ENCODE measurements at places on chromosomes 12 and 14.

DNA sequence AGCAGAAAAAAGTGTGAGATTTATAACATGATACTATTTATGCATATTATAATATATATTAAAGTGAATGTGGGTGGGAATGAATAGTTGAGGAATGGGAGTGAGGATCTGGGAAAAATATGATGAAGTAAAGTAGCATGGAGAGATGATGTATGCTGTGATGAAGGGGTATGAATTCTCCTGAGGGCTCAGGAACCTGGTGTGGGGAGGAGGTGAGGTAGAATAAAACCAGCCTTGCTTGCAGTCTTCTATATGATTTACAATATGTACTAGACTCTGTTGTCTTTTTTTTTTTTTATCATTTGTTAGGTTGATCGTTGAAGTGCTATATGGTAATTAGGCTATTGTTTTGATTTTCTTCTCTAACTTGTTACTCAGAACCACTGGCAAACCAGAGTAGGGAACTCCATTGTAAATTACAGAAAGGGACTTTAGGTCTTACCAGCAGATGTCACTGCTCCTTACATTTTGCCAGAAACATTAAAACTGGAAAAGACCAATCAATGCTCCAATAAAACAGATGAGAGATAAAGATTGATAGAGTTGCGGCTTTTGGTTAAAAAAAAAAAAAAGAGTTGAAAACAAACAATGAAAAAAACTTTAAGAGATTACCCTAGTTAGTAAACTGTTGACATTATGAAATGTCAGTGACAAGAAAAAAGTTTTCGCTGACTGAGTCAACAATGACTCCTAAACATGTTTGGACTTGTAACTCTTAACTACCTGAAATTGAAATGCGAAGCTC, 39.9 kb downstream of the ATL1 start:
- peak; percentile 3 for DNase-seq

DNA sequence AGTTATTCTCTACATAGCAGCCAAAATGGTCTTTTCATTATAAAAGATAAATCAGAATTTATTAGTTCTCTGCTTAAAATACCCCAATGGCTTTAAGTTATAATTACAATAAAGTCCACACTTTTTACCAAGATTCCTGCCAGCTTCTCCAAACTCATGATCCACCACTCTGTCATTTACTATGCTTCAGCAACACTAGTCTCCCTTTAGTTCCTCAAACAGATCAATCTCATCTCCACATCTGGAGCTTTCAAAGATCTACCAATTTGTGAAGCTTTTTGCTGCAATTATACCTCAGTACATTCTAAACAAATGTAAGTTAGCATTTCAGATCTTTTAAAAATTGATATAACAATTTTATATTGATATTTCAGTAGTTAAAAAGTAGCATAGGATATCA, 24.9 kb downstream of the CATSPERB start:
- DNase-seq, result no peak

GRCh38 chr14:71341156-71341555, 433.9 kb downstream of the PCNX1 start:
- no peak for DNase-seq

DNA sequence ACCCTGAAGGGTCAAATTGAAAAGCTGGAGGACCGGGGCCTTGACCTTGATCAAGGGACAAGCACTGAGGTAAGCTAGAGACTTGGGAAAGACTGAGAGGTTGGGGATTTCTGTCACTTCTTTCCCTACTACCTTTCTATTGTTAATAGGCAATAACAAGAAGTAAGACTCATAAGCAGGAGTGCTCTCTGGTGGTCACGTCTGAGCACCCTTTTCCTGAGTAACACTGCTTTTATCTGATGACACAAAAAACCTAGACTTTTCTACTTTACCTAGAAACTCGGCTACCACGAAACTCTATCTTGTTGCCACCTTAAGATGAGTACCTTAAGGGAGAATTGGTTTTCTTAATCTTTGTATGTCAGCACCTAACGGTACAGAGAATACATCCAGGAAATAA, 35.5 kb upstream of the PPFIBP1 start:
- DNase-seq, result no peak

GRCh38 chr12:72063073-72063472, 124.4 kb downstream of the TPH2 start:
- DNase-seq, result no peak

- peak; percentile 52 for DNase-seq
These were observed 3.5 kb downstream of the CDKN1B start for GRCh38 chr12:12720672-12721161.

Data from NCI-H1694 (cell line).